ENCODE measurements at places on chromosomes 2 and 18.

- DNase-seq = no peak
Measured at GRCh38 chr2:29021886-29022285, 40.8 kb downstream of the TOGARAM2 start.

DNA sequence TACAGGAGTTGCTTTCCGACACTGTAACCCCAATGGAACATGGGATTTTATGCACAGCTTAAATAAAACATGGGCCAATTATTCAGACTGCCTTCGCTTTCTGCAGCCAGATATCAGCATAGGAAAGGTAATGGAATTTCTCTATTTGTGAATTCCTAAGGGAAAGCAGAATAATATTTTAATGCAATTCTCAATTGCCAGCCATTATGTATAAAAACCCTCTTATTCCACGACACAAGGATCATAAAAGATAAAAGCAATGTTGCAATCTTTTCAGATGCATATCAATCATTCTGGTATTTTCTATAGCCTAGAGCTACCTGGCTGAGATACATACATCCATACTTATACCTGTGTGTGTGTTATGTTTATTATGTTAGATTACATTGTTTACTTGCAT is 31.2 kb downstream of the PTH2R start:
- no peak for DNase-seq

- no peak for DNase-seq
Measured at GRCh38 chr2:133667085-133667484, 98.8 kb upstream of the NCKAP5 start.

- no peak for DNase-seq
Measured at GRCh38 chr2:81078102-81078501, 773.5 kb upstream of the LRRTM1 start.

DNA sequence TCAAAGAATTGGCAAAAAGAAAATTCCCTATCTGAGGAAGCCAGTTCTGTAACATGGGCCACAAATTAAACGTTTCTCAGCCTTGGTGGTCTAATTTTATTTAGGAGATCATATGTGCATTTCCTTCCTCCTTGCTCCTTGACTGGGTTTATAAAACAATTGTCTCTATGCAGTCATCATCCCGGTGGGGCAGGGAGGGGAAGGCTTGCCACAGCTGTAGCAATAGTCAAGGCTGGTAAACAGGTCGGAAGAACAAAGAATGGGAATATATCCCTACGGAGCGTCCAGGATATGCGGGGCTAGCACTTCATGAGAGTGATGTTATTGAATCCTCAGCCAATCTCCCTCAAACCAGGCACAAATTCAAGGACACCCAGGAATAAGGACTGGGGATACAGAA is 143.8 kb downstream of the RNF152 start:
- DNase-seq = no peak

GRCh38 chr2:119638685-119639554 is 40.1 kb upstream of the TMEM177 start:
- no peak for DNase-seq

DNA sequence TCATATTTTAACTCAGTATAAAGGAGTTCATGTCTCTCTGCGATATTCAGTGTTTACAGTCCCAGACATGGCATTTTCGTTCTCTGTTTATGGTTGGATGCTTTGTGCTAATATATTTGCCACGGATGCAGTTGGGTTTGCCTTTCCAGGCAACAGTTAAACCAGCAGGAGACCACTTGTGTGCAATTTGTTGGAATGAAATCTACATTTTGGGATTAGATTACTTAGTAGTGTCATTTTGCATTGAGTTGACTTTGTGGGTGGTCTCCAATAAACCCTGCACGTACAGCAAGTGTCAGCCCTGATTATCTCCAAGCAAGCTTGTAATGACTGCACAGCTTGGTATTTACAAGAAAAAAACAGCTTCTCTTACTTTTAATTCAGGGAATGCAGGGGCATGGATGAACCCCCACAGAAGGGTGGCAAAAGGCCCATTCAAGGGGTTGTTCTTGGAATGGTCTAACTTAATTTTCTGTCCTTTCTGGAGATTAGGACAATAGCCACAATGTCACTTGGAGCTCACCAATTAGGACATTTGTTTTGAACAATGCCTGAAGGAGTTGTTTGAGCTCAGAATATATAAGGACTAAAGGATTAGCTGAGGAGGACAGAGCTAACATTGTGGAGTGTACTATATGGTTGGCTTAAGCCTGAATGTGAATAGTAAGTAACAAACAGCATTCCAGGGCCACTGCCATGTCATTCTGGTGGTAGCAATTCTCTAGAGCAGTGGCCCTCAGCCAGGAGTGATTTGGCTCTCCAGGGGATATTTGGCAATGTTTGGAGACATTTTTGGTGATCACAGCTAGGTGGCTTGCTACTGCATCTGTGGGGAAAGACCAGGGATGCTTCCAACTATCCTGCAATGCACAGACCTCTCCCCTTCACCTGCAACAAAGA is 121.5 kb downstream of the SLC4A3 start:
- DNase-seq = no peak

DNA sequence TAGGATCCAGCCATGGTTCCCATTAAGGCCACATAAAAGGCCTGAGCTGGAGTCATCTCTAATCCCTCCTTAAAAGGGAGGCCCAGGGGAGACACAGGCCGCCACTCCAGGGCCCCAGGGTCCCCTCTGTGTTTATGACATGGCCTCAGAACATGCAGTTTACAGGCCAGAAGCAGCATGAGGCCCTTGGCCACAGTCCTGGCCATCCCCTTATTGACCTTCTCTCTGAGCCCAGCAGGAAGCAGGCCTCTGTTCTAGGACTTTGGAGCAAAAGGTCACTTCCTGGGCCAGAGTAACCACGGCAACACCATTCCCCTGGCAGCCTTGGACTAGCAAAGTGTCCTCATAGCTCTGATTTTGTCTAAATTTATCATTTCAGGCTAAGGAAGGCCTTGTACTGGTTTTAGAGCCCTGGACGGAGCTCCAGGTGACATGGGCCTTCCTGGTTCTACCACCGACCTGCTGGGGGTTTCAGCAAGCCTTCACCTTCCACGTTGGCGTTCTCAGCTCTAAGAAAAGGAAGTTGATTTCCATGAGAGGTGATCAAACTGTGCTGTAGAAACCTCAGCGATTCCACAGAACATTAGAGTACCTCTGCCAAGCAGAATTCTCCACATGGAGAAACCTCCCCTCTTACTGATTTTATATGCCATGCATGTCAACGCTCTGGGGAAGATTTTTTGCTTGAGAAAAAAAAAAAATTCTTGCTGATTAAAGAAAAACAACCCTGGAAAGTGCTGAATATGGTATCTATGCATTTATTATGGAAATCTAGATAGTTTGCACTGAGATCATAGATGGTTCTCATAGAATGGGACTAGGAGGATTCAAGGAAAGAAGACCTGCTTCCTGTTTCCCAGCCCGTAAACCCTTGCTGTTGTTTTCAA is 53.7 kb downstream of the HS1BP3 start:
- no peak for DNase-seq

- DNase-seq = no peak
Measured at GRCh38 chr2:176947754-176948153, 264.8 kb upstream of the HNRNPA3 start.

DNA sequence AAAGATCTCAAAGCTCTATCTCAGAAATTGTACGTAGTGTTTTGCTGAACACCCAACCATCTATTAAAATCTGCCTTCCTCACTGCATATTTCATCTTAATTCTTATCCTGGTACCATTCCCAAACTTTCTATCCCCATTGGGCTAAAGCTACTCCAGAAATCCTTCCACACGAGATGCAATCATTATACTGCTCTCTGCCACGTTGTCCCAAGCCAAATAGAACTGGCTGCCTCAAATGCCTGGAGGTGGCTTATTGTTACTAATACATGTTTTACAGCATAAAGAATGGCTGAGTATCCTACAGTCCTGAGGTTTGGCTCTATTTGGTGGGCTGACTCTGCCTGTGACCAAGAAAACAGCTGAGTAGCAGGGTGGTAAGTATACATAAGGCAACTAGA is 306.0 kb upstream of the ACVR2A start:
- no peak for DNase-seq

DNA sequence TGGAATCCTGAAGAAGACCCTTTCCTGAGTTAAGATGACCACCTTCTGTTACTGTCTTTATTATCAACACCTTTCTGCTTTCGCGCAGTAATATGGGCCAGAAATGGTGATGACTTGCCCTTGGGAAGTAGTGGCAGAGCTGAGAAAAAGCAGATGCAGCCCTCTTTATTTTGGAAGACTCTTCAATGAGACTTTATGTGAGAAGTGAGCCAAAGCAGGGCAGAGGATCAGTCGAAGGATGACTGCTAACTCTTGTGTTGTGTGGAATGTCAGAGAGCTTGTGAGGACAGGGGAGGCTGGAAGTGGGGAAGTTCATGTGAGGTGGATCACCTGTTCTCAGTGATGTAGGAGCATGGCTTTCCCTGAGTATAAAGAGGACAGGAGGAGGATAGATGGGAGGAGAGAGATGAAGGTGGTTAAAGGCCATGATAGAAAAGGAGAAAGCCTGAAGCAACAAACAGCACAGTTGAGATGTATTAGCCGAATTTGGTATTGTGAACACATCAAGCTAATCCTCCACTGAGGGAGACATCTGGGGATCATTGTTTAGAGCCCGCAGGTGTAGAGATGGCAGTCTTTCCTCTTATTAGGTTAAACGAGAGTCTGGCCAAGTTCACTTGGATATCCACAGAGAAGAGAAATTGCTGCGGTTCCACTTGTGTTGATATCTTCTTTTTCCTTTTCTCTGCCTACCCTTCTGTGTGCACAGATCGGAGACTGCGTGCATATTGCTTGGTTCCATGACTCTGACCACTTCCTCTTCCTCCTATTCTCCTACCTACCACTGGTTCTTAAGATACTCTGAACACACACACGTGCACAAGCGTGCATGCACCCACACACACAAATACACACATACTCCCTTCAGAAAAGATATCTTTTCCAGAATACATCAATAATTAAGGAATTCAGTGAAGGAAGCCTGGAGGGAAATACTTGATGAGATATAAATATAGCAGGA is 67.4 kb downstream of the SLC9A2 start:
- DNase-seq = no peak

DNA sequence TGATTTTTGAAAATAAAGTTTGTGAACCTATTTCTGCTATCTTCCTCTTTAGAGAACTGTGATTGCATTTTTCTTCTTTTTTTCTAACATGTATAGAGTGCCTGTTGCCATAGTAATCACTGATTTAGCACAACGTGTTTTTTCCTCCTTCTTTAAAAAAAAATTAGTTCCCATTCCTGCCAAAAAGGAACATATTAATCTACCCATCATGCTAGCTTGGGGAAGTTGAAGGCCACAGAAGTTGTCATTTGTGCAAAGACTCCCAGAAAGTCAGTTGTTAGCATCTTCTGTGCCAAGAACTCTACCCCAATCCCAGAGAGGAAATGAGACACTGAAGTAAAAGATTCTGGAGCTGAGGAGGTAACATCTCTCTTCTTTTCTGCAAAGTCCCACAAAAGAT is 57.3 kb downstream of the SLC8A1 start:
- DNase-seq = no peak

- DNase-seq = no peak
Measured at GRCh38 chr2:21642647-21643046, 518.9 kb downstream of the TDRD15 start.

DNA sequence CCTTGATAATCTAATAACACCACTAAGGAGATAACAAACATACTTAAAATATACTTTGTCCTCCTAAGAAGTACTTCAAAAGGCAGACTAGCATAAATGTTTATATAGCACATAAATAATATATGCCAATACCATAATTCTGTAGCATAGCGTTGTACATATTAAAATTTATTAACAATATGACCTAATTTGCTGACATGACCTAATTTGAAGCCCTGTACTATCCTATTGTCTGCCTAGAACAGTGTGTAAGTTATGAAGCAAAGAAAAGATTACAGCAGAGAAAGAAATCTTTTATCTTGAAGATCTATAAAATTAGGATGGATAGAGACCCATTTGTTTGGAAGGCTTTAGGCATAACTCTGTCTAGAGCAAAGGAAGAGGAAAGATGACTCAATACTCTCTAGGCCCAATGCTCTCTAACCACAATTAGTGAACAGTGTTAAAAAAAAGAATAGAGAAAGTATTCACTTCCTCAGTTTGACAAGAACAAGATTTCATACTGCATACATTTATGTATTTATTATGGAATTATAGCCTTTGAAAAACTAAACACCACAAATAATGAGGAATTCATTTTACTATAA is 231.3 kb downstream of the ZRANB3 start:
- DNase-seq = no peak

DNA sequence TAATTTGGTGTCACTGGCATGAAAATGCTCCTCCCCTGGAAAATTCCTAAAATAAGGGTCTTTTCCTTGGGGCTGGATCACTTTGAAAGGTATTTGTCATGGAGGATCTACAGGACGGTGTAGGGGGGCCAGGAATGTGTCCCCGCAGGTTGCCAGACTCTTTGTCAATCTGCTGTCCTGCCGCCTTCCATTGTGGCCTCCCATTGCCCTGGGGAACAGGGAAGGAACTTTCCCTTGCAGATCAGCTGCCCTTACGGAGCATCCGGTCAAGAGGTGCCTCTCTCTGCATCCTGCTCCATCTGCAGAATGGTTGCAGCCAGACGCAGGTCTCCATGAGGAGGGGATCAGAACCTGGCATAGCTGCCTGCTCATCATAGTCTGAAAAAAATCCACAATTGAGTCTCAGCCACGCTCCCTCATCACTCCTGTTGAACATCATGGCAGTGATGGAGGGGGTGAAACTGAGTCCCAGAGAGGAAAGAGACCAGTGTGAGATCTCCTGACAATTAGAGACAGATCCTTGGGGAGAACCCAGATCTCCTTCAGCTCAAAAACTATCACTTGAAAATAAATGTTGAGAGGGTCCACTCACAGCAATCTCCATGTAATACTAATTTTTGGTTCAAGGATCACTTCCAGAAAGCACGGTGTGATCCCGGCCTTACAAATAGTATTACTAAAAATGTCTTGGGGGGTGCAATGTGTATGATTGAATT is 244.8 kb downstream of the MYCN start:
- no peak for DNase-seq

GRCh38 chr2:170969872-170970496 is 40.9 kb downstream of the GORASP2 start:
- DNase-seq = no peak

DNA sequence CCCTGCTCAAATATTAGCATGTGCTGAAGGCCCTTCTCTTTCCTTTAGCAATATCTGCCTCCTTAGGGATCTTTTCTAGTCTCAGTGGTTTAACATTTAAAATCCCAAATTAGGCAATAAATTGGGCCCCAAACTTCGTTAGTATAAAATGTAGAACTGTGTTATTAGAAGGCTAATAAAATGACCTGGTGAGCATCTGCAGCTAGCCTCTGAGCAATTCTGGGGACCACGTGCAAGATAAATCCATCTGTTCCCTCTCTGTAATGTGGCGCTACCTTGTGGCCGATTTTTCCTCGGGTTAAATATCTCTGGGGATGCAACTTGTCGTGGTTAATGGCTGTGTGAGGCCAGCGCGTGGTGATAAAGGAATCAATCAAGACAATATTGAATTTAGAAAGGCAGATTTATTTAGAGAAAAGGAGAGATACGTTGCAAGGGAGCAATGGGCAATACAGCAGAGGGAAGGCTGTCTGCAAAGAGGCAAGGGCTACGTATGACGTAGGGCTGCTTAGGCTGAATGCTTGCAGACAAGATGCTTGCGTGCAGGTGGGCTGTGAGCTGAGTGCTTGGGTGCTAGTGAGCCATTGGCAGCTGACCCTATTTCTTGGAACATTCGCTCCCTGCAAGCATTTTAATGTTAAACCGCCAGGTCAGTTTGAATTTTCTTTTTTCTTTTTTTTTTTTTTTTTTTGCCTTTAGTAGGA is 18.5 kb upstream of the IL36G start:
- no peak for DNase-seq

- no peak for DNase-seq
Measured at GRCh38 chr2:191522478-191523120, 155.3 kb upstream of the NABP1 start.

Data from T-helper 2 cell (primary cell).